Amniotic epithelial cell (primary cell): ENCODE measurements at places on chromosomes 13 and 19.

- no peak for DNase-seq
These were observed 306.4 kb downstream of the KLF5 start for GRCh38 chr13:73365252-73365651.

GRCh38 chr19:10892256-10892655, 20.9 kb downstream of the CARM1 start:
- no peak for DNase-seq

- no peak for DNase-seq
These were observed 179.4 kb downstream of the NDFIP2 start for GRCh38 chr13:79660361-79660760.

GRCh38 chr13:109781384-109782065, 4.9 kb downstream of the IRS2 start:
- DNase-seq, result peak; percentile 48

DNA sequence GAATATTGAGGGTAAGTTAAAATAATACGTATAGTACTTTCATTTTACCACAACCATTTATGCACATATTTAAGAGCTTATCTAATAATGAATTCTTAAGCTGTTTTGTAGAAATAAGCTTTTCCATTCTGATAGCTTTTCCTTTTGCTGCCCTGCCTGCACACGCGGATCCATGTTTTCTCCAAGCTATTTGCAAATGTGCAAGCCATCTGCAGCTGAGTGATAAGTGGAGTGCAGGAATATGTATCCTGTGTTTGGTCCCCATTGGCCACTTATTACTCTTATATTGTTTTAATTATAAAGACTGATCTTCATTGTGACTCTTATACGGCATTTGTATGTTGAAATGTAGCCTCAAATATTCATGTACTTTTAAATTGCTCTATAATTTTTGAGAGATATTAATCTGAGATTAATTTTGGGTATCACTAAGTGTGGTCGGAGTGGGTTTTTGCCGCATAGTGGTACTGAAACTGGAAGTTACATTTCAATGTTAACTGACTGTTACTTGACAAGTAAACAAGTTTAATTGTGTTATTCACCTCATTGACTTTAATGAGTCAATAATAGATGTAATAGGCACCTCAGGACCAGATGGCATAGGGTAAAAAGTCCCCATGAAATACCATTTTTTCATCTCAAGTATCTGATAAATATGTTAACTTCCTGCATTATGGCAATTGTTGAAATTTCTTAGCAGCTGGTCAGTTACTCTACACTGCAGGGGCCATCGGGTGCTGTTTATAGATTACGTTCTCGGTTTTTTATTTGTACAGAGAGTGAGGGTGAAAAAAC, 1567.4 kb downstream of the EFNB2 start:
- DNase-seq, result no peak

DNA sequence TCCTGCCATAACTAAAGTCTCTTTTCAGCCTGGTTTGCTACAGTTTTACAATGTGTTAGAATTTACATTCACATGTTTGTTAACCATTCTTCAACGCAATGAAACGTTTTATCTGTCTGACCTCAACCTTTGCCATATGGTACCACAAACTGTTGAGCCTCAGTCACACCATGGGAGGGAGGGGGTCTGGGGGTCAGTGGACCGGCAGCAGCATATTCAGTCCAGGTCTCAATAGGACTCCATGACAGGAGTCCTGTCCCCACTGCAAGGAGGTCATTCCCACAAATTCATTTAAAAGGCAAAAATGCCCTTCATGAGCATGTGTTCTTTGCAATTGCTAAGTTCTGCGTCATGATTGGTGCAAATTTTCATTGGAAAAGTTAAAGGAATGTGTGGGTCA, 66.6 kb upstream of the OLFM4 start:
- DNase-seq, result no peak

GRCh38 chr13:105979131-105980011, 556.1 kb downstream of the EFNB2 start:
- DNase-seq, result peak; percentile 61

- DNase-seq, result no peak
These were observed 2.8 kb upstream of the FCGBP start for GRCh38 chr19:39937094-39937720.

GRCh38 chr13:30418717-30419459, 3.4 kb upstream of the UBE2L5 start:
- DNase-seq, result no peak

DNA sequence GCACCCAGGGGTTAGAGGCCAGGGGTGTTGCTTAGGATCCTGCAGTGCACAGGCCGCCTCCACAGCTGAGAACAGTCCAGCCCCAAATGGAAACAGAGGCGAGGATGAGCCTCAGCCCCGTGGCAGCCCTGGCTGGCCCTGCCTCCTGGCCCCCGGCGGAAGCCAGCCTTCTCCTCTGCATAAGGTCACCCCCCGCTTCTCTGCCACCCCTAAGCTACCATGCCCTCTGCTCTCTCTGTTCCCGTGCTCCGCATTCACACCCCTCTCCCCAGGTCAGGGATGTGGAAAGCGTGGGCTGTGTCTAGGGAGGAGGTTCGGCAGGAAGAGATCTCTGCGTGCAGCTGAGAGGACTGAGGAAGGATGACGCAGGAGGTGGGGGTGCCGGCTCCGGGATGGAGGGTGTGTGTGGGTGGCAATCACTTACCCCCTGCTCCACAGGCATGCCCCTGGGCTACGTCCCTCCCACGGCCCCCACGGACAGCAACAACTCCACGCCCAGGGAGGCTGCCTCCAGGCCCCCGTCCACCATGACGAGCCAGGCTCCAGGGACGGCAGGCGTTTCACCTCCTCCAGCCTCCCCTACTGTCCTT, 6.0 kb downstream of the SSC5D start:
- peak; percentile 80 for DNase-seq

DNA sequence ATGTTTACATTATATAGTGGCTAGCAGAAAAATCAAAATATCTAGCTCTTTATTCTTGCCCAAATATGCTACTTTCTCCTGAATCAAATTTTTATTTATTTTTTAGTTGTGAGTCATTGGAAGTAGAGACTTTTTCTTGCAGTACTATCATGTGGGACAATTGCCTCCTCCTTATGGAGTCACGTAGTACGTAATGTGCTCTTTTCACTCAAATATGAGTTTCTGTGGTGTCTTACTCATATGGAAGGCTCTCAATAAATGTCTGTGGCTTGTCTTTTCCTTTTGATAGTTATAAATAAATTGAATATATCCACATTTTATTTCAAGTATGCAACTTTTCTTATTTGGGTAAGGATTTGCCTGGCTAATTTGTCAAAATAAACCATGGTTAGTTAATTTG, 1411.0 kb upstream of the SLC10A2 start:
- DNase-seq, result peak; percentile 84

GRCh38 chr19:18761531-18762110, 29.5 kb downstream of the COMP start:
- no peak for DNase-seq

- peak; percentile 37 for DNase-seq
These were observed 7.7 kb downstream of the NDUFB7 start for GRCh38 chr19:14563989-14564651.

DNA sequence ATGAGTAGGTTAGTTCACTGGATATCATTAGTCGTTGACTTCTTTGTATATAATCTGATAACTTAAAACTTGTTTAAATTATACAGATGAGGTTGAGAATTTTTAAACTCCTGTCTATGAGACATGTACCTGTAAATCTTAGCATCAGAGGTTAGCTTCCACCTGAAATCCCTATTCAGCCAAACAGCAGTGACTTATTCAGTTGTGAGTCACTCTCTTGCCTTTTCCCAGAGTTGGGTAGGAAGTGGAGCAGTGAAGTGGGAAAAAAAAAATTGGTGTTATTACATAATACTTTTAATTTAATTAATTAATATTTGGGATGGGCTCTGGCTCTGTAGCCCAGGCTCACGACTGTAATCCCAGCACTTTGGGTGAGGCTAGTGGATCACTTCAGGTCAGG, 32.9 kb downstream of the ZNF701 start:
- no peak for DNase-seq

- no peak for DNase-seq
These were observed 7.0 kb upstream of the PPP6R1 start for GRCh38 chr19:55265723-55266386.

DNA sequence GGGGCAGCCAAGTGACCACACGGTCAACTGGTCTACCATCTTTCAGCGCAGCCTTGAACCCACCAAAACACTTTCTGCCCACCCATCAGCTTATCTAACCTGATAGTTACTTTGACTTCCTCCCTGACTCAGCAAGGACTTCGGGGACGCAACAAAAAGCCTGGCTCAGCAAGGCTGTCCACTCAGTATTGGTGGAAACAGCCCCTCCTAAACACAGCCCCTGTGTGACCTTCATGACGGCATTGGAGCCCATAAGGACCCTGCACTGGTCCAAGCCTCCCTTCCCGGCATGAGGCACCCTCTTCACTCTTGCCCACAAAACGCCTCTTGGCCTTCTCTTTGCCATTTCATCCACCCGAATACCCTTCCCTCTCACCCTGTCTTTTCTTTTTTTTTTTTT, 39.1 kb downstream of the INSR start:
- no peak for DNase-seq

- peak; percentile 92 for DNase-seq
These were observed 409.0 kb downstream of the GPC6 start for GRCh38 chr13:93635616-93636032.

DNA sequence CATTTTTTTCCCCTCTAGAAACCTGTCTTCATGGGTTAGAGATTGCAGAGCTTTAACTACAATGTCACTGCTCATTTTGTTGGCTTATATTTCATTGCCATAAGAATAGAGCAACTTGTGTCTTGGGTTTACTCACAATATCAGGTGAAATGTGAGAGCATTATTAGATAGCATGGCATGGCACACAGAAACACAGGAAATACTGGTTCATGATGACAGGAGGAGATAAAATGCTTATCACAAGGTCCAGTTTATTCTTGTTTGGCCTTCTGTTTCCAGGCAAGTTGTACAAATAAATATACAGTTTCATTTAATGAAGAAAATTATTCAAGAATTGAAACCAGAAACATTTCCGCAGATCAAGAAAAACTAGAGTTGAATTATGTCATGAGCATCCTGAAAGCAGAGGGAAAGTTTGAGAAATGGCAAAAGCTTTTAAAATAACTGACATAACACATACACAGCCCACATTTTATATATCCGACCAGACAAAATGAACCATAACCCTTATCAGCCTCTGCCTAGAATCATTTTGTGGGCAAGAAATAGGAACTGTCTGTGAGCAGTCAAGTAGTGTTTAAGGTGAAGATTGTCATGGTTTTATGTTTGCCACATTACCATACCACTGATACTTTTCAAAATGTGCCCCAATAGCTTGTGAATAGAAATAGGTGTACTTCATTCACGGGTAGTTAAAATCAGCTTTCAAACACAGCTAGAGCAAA, 297.9 kb upstream of the ARGLU1 start:
- DNase-seq, result no peak

DNA sequence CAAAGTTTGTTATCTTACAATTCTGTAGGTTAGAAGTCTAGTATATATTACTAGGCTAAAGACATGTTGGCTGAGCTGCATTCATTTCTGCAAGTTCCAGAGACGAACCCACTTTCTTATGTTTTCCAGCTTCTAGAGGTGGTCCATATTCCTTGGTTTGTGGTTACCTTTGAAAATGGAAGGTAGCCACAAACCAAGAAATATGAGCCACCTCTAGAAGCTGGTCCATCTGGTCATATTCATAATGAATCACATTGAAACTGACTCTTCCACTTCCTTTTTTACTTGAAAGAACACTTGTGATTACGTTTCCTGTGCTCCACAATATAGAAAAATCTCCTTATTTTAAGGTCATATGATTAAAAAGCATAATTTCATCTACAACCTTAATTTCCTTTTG, 943.0 kb upstream of the PCDH9 start:
- no peak for DNase-seq

DNA sequence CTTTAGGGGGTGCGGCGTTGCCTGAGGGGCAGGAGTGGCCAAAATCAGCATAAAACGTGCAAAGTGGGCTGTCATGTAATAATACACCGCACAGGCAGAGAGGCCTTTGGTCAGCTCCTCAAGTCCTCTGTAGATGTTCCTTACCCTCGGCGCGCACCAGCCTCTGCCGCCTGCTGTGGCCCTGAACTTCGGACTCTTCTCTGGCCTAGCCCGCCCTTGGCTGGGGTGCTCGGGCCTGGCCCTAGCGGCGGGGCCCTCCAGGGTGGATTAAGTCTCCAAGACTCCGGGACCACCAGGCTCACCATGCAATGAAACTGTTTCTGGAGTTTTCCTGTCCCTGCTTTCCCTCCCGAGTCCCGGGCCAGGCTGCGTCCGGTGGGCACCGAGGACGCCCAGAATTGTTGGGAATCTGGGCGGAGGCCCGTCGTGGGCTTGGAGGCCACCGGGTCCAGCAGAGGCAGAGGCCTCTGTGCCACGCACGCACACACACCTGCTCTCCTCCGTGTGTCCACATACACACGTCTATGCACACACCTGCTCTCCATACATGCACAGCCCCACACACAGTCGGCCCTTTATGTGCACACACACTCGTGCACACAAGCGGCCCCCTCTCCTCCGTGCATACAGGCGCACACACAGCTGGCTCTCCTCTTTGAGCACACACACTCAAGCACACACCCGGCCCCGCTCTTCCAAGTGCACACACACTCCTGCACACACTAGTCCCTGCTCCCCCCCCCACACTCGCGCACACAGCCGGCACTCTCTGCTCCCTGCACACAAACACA, 1.5 kb upstream of the TFDP1 start:
- DNase-seq, result no peak

DNA sequence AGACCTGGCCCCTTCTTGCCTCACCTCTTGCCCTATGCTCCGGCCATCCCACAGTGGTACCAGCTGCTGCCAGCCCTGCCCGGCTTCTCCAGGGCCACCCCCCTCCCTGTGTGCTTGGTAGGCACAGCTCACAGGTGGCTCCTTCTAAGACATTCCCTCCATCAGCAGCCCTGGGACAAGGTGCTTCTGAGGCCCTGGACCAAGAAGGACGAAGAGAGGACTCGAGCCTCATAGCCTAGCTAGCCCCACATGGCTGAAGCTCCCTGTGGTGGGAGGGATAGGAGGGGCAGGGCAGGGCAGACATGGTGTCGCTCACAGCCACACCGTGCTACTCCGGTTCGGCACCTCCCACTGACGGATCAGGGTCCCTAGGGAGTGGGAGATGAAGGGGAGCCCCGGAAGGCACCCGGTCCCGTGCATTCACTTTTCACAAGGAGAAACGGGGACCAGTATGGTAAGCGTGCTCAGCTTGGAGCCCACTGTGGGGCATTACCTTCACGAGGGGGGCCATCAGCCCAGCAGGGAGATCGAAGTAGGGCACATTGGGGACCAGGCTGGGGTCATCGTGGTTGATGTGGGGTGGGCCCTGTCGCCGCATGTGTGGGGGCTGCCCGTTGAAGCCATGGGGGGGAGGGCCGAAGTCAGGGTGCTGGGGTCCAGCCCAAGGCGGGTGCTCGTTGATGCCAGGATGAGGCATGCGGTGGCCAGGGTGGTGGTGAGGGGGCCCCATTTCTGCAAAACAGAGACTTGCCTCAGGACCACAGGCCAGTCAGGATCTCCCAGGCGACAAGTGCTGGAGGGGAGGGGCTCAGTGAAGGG, 19.5 kb downstream of the CHERP start:
- DNase-seq, result no peak

GRCh38 chr19:11843722-11844121, 4.8 kb upstream of the ZNF439 start:
- DNase-seq, result peak; percentile 1
